Caki2 (cell line): ENCODE measurements at places on chromosomes 1 and 21.

DNA sequence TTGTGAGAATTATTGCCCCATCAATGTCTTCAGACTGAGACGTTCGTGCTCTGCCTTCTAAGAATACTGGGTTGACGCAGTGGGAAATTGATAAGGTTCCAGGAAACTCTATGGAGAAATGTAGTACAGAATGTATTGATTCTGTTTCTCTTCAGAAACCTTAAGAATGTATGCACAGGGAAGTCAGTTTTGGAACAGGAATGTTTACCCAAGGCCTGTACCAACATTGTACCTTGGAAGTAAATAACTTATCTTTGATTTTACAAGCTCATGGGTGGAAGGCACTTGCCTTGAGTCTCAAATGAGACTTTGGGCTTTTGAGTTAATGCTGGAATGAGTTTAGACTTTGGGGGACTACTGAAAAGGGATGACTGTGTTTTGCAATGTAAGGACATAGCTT, 59.5 kb upstream of the PCP4 start:
- no peak for DNase-seq

DNA sequence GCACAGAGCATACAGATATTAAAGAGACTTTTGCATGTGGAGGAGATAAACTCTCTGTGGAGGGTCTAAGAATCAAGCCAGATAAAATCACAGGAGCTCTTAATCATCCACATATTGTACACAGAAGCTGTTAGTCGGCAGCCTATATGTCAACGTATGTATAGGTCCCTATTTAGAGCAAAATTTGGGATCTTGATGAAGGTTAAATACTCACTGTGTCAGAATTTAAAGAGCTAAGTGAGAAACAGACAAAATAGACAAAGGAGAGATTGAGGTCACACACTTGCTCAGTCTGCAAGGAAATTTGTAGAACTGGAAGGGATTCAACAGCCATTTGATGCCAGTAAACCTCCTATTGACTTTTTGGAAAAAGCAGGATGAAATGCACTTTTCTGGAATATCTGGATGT, 4.1 kb upstream of the IRF2BP2 start:
- no peak for DNase-seq

- DNase-seq, result no peak
Measured at GRCh38 chr1:218135371-218135770, 149.7 kb upstream of the RRP15 start.

DNA sequence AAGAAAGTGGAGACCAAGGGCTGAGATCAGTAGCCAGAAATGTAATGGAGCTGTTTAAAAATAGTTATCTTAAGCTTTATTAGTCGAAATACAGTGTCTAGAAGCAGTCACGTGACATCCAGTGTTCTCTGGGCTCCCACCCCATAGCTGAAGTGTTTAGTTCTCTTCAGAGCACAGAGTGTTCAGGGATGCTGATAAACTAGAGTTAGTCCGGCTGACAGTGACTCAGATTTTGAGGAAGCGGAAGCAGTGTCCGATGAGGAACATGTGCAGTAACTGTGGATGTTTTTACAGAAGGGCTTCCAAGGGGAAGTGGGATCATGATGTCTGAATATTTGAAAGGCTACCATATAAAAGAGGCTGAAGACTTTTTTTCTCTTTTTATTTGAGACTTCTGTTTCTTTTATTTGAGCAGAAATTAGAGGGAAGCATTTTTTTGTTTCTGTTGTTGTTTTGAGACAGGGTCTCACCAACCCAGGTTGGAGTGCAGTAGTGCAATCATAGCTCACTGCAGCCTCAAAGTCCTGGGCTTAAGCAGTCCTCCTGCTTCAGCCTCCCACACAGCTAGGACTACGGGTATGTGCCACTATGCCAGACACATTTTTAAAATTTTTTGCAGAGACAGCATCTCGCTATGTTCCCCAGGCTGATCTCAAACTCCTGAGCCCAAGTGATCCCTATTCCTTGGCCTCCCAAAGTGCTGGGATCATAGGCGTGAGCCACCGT, 124.2 kb downstream of the GALNT2 start:
- no peak for DNase-seq

- no peak for DNase-seq
Measured at GRCh38 chr1:155640367-155640766, 30.3 kb downstream of the MSTO1 start.

- no peak for DNase-seq
Measured at GRCh38 chr1:9404117-9404914, 111.6 kb downstream of the SPSB1 start.

DNA sequence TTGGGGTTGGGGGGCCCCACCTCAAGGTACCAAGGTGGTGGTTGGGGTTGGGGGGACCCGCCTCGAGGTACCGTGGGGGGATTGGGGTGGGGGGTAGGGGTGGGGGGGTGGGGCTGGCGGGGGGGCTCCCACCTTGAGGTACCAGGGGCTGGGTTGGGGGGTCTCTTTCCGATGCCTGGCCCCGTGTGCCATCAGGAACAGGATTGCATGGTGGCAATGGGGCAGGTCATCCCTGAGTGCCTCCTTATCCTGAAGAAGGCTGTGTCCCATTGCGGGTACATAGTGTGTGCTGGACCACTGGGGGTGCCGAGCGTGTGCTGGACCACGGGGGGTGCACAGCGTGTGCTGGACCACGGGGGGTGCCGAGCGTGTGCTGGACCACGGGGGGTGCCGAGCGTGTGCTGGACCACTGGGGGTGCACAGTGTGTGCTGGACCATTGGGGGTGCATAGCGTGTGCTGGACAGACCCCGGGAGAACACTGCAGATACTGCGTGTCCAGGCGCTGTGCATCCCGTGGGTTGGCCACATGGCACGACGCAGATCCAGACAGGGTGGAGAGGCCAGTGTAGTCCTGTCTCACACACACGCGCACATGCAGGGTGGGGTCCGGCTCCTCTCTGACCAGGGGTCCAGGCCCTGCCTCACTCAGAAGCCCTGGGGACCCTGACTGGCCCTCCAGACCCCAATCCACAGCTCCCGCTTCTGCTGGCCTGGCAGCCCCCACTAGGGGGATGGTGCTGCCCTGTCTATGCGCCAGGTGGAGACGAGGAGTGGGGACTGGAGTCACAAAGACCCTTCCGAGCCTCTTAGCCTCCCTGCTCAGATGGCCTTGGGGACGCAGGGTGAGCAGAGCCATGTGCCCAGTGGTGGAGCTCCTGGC, 4.2 kb downstream of the SCNN1D start:
- DNase-seq, result no peak

DNA sequence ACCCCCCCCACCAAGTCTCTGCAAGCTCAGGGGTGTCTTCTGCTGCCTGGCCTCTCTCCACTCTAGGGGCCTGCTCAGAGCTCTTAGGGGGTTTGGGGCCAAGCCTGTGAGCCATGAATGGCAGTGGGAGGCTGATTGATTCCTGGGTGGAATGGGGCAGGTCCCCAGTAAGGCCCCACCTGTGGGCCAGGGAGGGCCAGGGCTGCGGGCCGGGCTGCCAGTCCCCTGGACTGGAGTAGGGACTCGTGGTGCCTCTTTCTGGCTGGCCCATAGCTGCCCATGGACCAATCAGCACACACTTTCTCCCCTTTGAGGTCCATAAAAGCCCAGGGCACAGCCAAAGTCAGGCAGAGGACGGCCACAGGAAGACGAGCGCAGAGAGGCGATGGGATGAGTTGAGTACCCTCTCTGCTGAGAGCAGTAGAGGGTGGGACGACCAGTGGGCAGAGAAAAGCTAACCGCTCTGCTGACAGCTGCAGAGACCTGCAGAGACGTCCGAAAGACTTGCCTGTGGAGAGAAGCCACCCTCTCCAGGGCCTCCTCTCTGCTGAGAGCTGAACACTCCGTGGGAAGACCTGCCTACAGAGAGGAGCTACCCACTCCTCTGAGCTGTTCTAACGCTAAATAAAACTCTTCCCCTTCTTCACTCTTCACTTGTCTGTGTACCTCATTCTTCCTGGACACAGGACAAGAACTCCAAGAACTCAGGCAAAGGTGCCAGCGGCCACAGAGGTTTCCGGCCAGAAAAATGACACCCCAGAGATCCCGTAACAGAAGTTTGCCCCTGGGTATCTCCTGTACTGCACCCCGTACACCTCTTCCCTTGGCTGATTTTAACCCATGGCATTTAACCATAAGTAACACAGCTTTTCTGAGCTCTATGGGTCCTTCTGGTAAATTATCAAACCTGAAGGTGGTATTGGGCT, 38.2 kb upstream of the TARDBP start:
- DNase-seq, result no peak

- no peak for DNase-seq
Measured at GRCh38 chr1:184945678-184946412, 28.5 kb downstream of the NIBAN1 start.

- no peak for DNase-seq
Measured at GRCh38 chr1:22262583-22262982, 119.7 kb upstream of the WNT4 start.

DNA sequence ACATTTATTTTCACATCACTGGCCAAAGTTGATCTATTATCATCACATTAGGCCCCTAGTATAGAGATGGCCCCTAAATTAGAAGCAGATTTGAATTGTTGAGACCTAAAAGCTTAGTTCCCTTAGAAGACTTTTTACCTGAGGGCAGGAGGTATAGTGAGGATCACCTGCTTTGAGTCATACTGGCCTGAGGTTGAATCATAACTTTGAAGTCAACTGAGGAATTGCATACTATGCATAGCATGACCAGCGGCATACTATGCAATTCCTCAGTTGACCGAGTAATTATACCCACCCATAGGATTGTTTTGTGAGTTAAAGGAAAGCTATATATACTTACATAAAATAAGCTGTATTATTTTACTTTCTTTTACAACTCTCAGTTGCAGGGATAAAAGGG, 50.3 kb upstream of the DPH5 start:
- no peak for DNase-seq

GRCh38 chr1:20209471-20209870, 23.2 kb upstream of the PLA2G2C start:
- DNase-seq, result no peak

DNA sequence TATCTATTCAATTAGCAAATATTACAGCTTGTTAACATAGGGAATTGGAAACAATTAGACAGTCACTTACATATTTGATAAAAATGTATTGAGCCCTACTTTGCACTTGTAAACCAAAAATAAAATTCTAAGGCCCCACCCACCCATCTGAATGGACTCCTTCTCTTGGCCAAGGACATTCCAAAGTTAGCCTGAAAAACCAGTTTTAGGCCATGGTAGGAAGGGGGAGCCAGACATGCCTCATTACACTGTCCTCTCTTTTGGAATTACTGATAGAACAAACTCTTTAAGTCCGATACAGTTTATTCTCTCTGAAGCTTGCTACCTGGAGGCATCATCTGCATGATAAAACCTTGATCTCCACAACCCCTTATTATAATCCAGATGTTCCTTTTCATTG, 28.0 kb upstream of the TSPAN2 start:
- DNase-seq, result no peak

GRCh38 chr21:45130324-45130774, 56.0 kb downstream of the ADARB1 start:
- DNase-seq, result peak; percentile 17

DNA sequence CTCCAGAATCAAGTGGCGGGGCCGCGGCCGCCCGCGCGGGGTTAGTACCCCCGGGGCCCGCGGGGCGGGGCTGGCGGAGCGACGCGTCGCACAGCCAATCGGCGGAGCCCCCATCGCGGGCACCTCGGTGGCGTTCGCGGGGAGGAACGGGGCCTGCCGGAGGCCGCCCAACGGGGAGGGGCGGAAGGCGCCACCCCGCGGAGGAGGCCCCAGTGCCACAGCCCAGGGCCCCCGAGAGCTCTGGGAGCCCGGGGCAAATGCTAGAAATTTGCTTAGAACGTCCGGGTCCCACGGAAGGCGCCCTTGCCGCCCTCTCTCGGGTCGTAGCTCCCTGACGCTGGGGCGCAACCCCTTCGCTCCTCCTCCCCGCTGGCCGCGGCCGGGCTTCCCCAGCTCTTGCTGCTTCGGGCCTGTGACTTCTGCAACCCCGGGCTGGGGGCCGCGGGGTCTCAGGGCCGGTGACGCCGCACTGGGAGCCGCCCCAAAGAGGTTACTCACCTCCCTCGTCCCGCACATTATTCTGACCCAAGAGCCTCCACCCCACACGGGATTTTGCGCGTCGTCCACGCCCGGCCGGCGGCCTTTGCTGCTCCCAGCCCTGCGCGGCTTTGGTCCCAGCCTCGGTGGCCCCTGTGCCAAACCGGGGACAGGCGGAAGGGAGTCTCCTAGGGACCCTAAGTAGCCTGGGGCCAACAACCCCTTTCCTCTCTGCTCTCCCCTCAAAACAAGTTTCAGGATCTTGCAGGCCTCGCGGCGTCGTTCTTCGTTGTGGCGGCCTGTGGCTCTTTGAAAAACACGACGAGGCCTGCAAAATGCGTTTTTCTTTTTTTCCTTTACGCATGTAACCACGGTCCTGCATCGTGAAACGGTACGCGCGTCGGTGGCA, at the start of gene RUNX3:
TSS of gene RUNX3 (minus strand) at position 17 of the 886 bp plus-strand sequence. CDS start 408 bp downstream, outside the sequence.
- DNase-seq, result no peak

DNA sequence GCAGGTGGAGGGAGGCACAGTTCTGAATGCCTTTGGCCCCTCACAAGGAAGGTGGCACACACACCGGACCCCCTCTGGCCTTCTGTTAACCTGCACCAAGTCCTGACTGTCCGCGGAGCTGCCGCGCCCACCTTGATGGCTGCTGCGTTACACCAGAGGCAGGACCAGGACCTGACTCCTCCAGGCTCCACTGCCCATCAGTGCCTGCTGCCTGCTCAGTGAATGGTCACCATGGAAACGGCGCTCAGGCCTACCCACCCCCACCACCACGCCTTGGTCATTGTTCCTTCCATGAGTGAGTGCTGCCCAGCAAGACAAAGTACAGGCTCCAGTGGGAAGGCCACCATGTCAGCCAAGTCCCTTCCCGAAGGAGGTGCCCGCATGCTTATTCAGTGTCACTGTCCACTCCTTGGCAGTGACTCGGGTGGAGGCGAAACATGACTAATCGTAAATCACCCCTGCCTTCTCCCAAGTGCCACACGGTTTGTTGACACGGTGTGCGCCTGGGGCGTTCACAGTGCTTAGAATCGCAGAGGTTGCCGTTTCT, 57.3 kb downstream of the SLC37A1 start:
- DNase-seq, result peak; percentile 71

- no peak for DNase-seq
Measured at GRCh38 chr1:221873673-221874072, 131.8 kb upstream of the DUSP10 start.

DNA sequence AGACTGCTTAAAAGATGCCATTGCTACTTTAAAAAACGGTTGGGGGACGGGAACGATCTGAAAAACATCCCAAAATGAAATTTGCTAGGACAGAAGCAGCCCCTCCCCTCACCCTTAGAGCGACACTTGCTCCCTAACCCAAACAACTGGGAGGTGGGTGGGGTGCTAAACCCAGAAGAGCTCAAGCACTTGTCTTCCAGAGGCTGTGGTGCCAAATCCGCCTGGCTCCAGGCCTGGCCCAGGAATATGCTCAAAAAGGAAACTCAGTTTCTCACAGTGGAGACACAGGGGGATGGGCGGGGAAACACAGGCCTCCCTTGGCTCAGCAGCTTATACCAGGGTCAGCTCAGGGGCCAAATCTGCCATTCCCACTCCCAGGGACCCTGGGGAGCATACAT, 644 bp upstream of the PBXIP1 start:
- no peak for DNase-seq

DNA sequence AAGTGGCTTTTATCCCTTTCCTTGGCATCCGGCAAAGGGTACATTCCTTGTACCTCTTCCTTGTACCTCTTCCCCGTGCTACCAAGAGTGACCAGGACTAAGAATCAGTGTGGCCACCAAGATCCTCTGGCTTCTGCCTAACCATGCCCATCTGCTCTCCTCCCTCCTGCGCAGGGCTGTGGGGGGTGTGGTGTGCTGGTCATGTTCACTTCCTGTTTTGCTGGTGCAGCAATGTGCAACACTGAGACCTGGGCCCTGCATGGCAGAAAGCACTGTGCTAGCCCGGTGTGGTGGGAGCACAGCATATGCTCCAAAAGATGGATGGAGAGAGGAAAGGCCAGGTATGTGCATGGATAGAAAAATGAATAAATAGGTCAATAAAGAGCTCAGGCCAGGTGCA, 33.3 kb upstream of the TENT5C start:
- DNase-seq, result no peak
